Skeletal muscle tissue (tissue), 5 donors: ENCODE measurements at places on chromosomes 5 and 9. TPM values are rescaled to one million over a fixed set of nuclear protein-coding genes. Genes with fewer than 3 reads are reported as not detected.

The OR1J1 gene
- total RNA-seq: not detected

The SLC23A1 gene
- total RNA-seq: not detected

The PCDHGA12 gene
- total RNA-seq: 3.1 TPM

The SELENOP gene
- total RNA-seq: 179 TPM

The TAF1L gene
- total RNA-seq: not detected

The FST gene
- total RNA-seq: 24.5 TPM

The TRIM7 gene
- total RNA-seq: 9.9 TPM
